Stimulated activated naive CD8-positive, alpha-beta T cell treated with anti-CD3 and anti-CD28 coated beads, Interleukin-15, amount 100 ng/mL, for 72 hours (primary cell): ENCODE measurements at places on chromosomes 4 and X.

DNA sequence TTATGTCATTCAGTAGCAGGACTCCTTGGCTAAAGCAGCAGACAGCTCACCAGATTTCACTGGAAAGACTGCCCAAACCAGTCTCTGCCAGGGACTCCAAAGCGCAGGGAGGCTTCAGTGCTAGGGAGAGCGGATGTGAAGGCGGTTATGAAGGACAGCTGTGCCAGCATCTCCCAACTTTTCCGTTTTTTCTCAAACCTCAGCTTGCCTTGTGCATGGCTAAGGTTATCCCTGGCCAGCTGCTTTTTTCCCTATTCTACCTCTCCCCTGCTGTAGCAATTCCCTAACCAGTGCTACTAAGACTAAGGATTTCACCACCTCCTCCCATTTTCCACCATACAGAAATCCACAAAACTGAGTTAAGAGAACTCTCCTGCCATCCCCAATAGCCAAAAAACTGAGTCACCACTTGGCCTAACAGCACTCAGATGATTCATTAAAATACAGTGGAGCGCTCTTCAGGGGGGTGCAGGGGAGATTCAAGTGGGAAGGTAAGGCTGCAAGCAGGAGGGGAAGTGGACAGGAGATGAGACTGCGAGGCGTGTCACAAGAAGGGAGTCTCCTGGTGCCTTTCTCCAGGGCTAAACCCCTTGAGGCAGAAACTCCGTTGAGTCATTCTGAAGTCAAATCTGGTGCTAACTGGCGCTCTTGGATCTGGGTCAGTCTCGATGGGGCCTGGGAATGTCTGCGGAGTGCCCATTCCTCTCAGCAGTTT lies 90.7 kb downstream of the PALLD start:
- no peak for DNase-seq

- DNase-seq, result no peak
These were observed 685.0 kb downstream of the RAPGEF2 start for GRCh38 chr4:159787901-159788300.

GRCh38 chrX:23386726-23387125 lies 52.1 kb downstream of the PTCHD1 start:
- no peak for DNase-seq

DNA sequence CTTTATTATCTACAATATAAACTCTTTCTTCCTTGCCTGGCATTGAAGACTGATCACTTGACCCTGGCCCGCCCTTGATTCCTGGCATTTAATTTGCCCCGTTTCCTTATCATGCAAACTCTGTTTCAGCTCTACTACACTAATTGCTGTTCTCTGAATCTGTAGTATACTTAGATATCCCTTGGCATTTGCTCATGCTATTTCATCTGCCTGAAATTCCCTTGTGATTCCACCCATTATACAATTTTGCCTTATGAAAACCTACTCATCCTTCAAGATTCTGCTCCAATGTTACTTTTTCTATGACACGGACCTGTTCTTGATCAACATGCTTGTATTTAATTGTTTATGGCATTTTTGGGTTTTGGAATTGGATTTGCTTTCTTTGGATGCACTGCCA lies 459.9 kb upstream of the AMOT start:
- DNase-seq, result no peak

DNA sequence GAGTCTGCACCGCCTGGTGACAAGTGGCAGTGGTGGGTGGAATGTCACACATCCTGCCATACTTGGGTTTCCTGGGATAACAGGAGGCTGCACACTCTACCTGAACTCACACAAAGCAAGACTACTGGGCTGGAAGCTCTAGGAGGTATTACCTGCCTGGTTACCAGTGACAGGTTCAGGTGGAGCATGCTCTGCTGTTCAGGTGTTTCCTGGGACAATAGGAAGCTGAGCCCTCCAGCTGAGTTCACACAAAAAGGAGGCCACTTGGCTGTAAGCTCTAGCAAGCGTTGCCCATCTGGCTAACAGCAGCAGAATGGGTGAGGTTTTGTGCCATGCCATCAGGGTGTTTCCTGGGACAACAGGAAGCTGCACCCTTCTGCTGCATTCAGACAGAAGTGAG lies 17.4 kb upstream of the UGT2B7 start:
- no peak for DNase-seq

- no peak for DNase-seq
These were observed 138.4 kb upstream of the HHIP start for GRCh38 chr4:144507311-144508101.

DNA sequence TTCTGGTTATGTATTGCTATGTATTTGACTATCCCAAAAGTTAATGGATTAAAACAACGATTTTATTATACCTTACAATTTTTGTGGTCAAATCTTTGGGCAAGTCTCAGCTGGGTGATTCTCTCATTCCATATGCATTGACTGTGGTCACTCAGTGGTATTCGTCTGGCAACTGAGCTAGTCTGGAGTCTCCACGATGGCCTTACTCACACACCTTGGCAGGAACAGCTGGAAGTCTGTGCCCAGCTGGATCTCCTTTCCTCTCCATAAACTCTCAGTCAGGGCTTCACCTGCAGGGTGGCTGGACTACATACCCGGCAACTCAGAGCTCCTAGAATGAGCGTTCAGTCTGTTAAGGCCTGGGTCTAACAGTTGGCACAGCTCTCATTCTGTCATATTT lies 141.1 kb upstream of the WDFY3 start:
- no peak for DNase-seq

DNA sequence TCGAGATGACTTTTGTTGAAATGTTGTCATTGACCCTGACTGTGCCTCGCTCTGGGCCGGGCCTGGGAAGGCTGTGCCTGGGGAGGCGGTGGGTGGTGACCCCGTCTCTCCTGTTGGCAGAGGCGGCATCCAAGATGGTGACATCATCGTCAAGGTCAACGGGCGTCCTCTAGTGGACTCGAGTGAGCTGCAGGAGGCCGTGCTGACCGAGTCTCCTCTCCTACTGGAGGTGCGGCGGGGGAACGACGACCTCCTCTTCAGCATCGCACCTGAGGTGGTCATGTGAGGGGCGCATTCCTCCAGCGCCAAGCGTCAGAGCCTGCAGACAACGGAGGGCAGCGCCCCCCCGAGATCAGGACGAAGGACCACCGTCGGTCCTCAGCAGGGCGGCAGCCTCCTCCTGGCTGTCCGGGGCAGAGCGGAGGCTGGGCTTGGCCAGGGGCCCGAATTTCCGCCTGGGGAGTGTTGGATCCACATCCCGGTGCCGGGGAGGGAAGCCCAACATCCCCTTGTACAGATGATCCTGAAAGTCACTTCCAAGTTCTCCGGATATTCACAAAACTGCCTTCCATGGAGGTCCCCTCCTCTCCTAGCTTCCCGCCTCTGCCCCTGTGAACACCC lies 36.4 kb downstream of the HTRA3 start:
- no peak for DNase-seq

DNA sequence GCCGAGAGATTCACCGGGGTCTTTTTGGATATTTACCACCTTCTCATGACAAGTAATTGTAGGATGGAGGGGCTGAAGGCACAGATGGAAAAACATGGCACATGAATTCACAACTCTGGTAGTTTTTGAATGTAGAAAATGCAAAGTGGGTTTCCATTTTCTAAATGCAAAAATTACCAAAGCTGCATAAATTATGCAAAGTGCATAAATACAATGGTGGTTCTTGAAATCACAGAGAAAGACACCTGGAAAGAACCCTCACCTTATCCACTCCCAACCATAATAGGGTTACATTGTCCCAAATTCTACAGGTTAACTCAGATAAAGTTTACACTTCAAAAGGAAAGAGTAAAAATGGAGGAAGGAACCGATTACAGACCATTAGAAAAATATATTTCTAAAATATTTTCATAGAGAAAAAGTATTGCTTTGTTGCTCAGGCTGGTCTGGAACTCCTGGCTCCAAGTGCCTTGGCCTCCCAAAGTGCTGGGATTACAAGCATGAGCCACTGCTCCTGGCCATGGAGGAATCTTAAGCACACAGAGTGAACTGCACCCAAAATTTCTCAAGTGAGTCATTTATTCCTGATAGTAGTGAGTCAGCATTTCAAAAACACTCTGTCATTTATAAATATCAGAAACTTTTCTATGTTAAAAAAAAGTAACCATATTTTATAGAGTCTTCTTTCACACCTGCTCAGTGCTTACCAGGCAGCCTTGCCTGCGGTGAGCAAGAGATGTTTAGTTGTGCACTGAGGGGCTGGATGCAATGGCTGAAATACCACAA lies 101.4 kb downstream of the FIP1L1 start:
- no peak for DNase-seq
